ENCODE measurements at places on chromosomes 2 and 18.
A peak's percentile ranks its signal among the peaks of the same experiment; 100 is the strongest.

- no peak for DNase-seq
These were observed 439.5 kb upstream of the ETAA1 start for GRCh38 chr2:66957677-66958076.

- no peak for DNase-seq
These were observed 21.1 kb upstream of the EMILIN2 start for GRCh38 chr18:2825613-2826175.

GRCh38 chr2:229314117-229314516 is 43.0 kb upstream of the PID1 start:
- DNase-seq: no peak

- DNase-seq: peak; percentile 72
These were observed 845 bp upstream of the CDC42EP3 start for GRCh38 chr2:37672104-37672869.

DNA sequence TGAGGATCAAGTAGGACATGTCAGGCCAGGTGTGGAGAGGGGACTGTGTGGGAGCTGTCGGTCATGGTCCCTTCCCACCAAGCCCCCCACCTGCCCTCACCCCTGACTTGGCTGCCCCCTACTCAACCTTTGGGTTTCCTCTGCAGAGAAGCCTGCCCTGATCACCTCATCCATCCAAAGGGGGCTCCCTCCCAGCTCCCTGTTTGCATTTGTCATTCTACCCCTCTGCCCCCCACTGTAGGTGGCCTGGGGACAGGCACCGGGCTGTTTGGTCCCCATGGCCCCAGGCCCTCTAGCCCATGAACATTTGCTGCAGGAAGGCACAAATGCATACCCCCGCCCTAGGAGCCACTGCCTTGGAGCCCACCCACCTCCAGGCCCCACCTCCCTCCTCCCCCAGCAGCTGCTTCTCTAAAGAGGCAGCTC is 115.0 kb downstream of the SMAD7 start:
- DNase-seq: no peak

GRCh38 chr2:232869138-232870017 is 686 bp upstream of the SNORC start:
- DNase-seq: no peak

All from AG09319 (cell line).